ENCODE measurements at places on chromosomes 4 and X.

GRCh38 chr4:156764145-156764544, 207.5 kb downstream of the PDGFC start:
- no peak for DNase-seq

DNA sequence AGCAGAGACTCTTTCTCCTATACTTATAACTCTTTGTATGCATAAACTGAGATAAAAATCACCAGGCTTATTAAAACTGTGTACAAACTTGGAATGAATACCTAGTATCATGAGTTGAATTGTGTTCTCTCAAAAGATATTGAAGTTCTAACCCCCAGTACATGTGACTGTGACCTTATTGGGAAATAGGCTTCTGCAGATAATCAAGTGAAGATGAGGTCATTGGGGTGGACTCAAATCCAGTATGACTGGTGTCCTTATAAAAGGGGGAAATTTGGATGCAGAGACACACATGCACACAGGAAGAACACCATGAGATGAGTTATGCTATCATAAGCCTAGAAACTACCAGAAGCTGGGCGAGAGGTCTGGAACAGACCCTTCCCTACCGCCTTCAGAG, 26.2 kb downstream of the ZNF827 start:
- DNase-seq: no peak

- no peak for DNase-seq
Observed at GRCh38 chr4:140028676-140029517, 125.1 kb downstream of the MAML3 start.

DNA sequence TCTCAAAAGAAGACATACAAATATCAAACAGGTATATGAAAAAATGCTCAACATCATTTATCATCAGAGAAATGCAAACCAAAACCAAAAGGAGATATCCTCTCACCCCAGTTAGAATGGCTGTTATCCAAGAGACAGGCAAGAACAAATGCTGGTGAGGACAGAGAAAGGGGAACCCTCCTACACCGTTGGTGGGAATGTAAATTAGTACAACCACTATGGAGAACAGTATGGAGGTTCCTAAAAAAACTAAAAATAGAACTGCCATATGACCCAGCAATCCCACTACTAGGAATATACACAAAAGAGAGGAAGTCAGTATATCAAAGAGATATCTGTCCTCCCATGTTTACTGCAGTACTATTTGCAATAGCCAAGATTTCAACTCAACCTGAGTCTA, 83.5 kb downstream of the CDS1 start:
- DNase-seq: no peak

DNA sequence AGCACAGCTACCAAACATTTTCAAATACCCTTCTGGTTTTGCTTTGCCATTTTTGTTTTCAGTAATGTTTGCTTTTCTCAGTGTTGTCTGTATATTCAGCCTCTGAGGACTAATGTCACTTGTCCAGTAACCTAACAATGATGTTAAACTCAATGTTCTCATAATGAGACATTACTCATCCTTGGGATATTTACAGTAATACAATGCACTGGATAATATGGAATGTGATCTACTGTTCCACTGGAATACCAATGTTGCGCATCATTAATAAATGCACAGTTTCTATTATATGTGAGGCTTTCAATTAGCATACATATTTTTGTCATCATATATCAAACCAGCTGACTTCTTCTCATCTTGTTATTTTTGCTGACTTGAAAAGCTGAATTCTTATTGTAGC, 259.1 kb downstream of the SH2D1A start:
- no peak for DNase-seq

DNA sequence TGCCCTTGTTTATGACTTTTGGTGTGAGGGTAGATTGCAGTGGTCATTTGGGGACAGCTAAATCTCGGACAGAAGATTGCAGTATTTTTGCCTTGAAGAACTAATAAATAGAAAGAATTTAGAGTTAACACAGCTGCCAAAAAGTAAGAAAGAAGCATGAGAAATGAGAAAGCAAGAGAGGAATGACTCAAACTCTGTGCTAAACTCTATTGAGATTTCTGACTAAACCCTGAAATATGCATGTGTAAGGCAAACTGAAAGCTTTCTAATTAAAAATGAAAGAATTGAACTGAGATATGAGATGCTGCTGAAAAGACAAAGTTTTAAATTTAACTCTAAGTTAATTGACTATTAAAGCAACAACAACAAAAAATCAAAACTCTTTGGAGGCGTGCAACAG, 791.3 kb downstream of the RAB28 start:
- no peak for DNase-seq

DNA sequence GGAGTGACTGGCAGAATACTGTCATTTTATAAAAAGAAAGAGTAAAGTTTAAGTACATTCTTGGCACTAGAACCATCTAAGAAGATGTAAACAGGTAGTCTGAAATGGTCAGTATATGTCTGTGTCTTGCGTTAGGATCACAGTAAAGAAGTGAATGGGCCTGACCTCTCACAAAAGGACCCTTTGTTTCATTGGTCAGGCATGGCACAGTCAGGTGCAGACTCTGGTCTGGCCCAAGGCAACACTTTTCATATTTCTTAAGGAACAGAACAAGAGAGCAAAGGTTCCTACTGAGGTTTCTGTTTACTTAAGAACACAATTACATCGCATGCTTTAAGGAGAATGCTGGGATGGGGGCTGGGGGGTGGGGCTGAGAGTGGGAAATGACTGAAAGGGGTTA, 48.1 kb downstream of the RPGR start:
- DNase-seq: no peak

DNA sequence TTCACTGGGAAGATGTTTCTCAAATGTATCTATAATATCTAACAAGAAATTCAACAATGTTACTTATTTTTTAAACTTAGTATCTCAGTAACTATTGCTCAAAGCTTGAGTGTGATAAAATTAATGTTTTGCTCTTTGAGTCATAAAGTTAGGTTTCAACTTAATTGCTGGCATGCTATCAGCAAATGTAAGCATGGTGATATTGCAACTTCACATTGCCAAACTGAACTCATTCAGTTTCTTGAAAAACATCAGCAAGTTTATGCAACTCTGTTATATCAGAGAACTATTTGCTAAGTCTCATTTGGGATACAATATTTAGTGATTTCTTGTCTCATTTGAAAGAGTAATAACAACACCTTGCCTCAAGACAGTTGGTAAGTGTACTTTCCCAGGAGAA, 91.2 kb upstream of the KLF3 start:
- no peak for DNase-seq

GRCh38 chrX:136193771-136194170, 46.4 kb downstream of the FHL1 start:
- no peak for DNase-seq

DNA sequence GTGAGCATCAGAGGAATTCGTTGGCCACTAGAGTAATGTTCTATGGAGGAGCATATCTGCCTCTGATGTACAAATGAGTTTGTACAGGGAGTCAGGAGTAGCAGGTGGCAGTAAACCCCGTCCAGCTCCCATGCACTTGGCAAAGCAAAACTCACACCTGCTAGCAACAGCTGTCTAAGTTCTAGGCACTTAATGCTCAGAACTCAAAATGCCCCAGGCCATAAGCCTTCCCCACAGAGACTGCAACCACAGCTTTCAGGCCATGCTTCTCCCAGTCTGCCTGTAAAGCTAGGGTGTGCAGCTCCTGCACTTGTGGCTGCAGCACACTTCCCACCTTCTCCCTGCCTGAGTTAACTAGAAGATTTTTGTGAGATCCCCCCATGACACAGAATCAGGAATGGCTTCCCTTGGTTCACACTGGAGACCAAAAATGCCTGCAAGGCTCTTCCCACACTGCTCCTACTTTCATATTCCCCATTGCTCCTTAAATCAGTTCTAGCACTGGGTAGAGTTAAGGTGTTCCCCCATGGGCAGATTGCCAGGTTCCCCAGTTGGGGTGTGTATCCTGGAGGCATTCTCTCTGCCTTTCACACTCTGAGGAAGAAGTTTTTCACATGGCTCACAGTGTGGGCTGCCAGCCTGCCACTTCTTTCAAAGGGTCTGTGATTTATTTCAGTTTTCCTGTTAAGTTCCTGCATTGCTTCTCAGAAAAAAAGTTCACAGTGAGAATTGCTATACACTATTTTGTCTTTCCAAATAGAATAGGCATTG, 189.9 kb downstream of the STPG2 start:
- DNase-seq: no peak

DNA sequence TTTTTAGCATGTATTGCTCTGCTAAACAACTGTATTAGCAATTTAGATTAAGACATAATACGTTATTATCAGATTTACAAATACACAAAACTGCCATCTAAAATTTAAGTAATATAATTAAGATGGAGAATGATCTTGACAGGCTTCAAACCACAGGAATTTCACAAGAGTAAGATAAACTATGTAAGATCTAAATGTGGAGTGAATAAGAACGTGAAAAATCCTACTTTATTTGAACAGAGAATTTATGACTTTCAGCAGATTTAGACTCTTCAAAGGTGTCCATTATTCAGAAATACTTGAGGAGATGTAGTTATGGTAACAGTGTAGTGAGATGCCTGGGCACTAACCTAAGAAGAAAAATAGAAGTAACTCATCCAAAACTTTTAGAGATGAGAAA, 73.2 kb downstream of the SLC4A4 start:
- DNase-seq: no peak

- DNase-seq: no peak
Observed at GRCh38 chr4:2929469-2929868, 33.7 kb downstream of the NOP14 start.

GRCh38 chrX:33183361-33183760, 28.0 kb downstream of the DMD start:
- no peak for DNase-seq

- DNase-seq: no peak
Observed at GRCh38 chr4:89904524-89904923, 9.9 kb downstream of the MMRN1 start.

DNA sequence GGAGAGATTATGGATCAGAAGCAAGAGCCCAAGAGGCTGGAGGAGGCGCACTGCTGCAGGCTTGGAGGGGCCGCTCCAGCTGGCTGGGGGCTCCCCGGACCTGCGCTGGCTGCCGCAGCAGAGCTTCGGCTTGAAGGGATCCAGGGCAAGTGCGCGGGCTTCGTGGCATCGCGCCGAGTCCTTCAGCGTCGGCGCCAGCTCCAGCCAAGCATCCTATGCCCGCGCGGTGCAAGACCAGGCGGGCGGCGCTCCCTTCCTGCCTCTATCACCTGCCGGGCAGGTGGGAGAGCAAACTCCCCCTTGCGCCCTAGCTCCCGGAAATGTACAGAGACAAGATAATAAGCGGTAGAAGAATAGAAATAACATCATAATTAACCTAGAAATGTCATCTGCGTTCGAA, 10.5 kb upstream of the UCP1 start:
- no peak for DNase-seq

- no peak for DNase-seq
Observed at GRCh38 chr4:99221980-99222379, 2.9 kb upstream of the ADH6 start.

DNA sequence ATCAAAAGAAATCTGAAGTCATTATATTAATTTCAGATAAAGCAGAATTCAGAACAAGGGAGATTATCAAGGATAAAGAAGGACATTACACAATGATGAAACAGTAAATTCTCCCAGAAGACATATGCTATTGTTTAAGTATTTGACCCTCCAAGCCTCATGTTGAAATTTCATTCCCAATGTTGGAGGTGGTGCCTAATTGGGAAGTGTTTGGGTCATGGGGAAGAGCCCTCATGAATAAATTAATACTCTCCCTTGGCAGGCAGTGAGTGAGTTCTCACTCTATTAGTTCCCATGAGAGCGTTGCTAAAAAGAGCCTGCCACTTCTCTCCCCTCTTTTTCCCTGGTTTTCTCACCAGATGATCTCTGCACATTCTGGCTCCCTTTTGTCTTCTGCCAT, 249.9 kb upstream of the GRIA3 start:
- no peak for DNase-seq

- peak; percentile 6 for DNase-seq
Observed at GRCh38 chr4:64158648-64159326, 250.5 kb downstream of the TECRL start.

DNA sequence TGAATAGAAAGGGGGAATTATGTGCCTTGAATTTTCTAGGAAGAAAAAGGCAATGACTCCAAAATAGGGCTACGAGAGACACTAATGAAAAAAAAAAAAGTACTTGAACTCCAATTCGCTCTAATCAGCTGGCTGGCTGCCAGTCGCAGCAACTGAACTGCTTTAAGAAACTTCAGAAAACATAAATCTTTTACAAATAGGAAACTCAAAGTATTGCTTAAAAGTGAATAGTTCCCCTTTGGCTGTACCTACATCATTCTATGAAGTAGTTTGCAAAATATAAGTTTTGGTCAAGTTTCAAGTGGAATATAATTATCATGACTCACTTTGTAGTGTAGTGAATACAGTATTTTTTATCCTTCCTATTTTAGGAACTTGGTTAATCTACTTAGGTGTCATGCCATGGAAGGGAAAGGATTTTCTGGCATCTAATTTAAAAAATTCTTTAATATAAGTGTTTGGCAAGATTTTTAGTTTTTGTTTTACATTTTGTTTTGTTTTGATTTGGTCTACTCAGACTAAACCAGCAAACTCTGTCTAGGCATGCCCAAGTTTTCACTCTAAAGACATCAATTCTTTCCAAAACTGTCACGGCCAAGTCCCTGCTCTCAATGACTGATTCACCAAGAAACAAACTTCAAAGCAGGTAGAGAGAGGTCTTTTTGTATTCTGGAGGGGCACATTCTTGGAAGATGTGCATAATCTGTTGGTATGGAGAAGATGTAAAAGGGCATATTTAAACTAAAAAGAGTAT, 382.4 kb upstream of the GALNT7 start:
- no peak for DNase-seq

DNA sequence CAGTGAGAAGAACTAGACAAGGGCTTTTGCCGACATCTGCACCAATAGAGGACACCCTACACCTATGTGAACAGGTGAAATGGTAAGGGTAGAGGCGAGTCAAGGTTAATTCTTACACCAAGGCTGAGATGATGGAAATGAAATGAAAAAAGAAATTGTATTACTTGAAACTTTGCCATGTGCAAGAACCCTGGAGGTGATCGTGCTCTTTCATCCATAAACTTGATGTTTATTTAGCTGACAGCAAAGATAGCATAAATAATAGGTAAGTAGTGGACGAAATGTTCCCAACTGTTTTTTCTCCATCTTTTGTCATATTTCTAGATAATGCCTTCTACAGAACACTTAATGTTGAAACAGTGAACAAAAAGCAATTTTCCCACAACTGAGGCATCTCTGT, 162.5 kb downstream of the BANK1 start:
- DNase-seq: no peak

- DNase-seq: no peak
Observed at GRCh38 chr4:150875367-150875766, 139.7 kb downstream of the LRBA start.

GRCh38 chrX:71438750-71439149, 72.6 kb downstream of the TAF1 start:
- no peak for DNase-seq

DNA sequence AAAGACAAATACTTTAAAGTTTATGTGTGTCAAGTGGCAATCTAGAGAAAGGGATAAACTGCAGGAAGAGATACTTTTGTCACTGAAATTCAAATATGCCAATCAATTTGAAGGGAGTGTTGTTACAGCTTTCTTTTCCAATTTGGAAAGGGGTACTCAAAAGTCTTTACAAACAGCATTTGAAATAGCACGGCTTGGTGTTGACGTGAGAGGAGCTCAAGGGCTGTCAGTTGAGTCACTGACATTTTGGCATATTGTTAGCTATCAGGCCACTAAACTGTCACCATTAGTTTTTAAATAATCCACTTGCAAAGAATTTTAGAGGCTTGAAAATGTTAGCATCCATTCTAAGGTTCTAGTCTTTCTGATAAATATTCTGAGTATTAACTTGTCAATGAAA, 698.4 kb downstream of the IL1RAPL1 start:
- no peak for DNase-seq

GRCh38 chr4:101349801-101350064, 2.4 kb upstream of the PPP3CA start:
- DNase-seq: no peak
